ENCODE measurements at places on chromosomes 3 and 15. TPM values are rescaled to one million over a fixed set of nuclear protein-coding genes. Genes with fewer than 3 reads are reported as not detected.

The NCKIPSD gene
- 12.9 TPM for total RNA-seq

The FGF7 gene
- total RNA-seq = 0.33 TPM

The PTH1R gene
- total RNA-seq = 28.4 TPM

GRCh38 chr3:152384412-152384811 lies 115.7 kb downstream of the MBNL1 start:
- H3K27ac ChIP-seq = no peak overlapping the region
- peaks cover 1% of the 10 kb centered on the region for H3K4me1 ChIP-seq
- no peak for DNase-seq
- no peak overlapping the region for H3K4me3 ChIP-seq
- H3K36me3 ChIP-seq = no peaks in the 10 kb centered on the region

DNA sequence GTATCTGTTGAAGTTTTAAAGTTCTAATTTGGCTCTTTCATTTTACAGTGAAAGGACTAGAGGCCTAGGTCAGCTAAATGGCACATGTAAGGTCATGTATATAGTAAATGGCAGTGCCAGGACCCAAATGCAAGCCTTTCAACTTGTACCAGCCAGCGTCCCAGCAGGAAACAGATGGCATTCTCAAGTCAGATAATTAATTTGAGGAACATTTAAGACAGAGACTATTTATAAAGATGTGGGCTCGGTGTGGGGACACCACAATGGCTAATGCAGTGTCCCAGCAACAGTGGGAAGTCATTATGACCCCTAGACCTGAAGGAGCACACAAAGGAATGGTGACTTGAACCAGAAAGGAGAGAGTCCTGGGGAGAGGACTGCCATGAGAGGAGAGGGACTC lies 6.1 kb downstream of the MINDY4B start:
- no peak overlapping the region for H3K27ac ChIP-seq
- no peak overlapping the region for H3K4me3 ChIP-seq
- no peaks in the 10 kb centered on the region for H3K36me3 ChIP-seq
- H3K4me1 ChIP-seq = no peaks in the 10 kb centered on the region

- H3K4me1 ChIP-seq = no peaks in the 10 kb centered on the region
- H3K27me3 ChIP-seq = no peaks in the 10 kb centered on the region
- no peak overlapping the region for H3K4me3 ChIP-seq
- no peak overlapping the region for H3K27ac ChIP-seq
- DNase-seq = no peak
- H3K36me3 ChIP-seq = peaks cover 76% of the 10 kb centered on the region
Observed at GRCh38 chr15:92943581-92943980, 43.5 kb downstream of the CHD2 start.

All from liver (tissue), 10 donors.